ENCODE measurements at places on chromosomes 7 and 10.

- no peak for DNase-seq
Measured at GRCh38 chr10:119680050-119680449, 28.9 kb downstream of the BAG3 start.

GRCh38 chr7:56121440-56121839, 5.2 kb upstream of the NUPR2 start:
- DNase-seq: no peak

- DNase-seq: no peak
Measured at GRCh38 chr7:16178092-16178491, 243.2 kb downstream of the CRPPA start.

DNA sequence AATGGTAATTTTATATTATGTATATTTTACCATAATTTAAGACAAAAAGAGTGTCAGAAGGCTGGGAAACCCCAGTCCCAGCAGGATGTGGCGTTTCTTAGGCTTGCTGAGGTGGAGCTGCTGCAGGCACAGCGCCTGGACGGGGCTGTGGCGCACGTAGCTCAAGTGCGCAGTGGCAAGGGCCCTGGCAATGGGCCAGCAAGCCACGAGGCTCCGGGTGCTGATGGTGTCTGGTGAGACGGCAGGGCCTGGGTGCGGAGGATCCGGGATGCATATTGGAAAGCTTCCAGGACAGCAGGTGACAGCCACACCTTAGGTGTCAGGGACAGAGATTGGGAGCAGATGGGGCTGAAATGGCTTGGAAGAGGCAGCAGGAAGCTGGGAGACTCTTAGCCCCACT, 37.2 kb downstream of the CLEC2L start:
- no peak for DNase-seq

GRCh38 chr10:80493522-80494051, 39.5 kb downstream of the TSPAN14 start:
- DNase-seq: no peak

Measured in activated CD4-positive, alpha-beta T cell treated with anti-CD3 and anti-CD28 coated beads for 48 hours (primary cell).